Upper lobe of right lung (tissue), 1 donor: ENCODE measurements at places on chromosomes 7 and 10. TPM values are rescaled to one million over a fixed set of nuclear protein-coding genes. Genes with fewer than 3 reads are reported as not detected.

Gene CHAT
- not detected for total RNA-seq

Gene CH25H
- total RNA-seq, result 7.8 TPM

Gene AEBP1
- 272 TPM for total RNA-seq

Gene LAMB1
- 156 TPM for total RNA-seq

- H3K4me1 ChIP-seq, result no peaks in the 10 kb centered on the region
- peaks cover 7% of the 10 kb centered on the region for H3K27me3 ChIP-seq
- no peak overlapping the region for H3K4me3 ChIP-seq
- DNase-seq, result no peak
- H3K27ac ChIP-seq, result no peak overlapping the region
Observed at GRCh38 chr10:1251769-1252168, 195.6 kb downstream of the WDR37 start.

GRCh38 chr7:74343281-74344131, 54.3 kb downstream of the CLIP2 start:
- H3K27ac ChIP-seq, result no peak overlapping the region
- no peak overlapping the region for H3K4me3 ChIP-seq
- no peaks in the 10 kb centered on the region for H3K36me3 ChIP-seq
- no peaks in the 10 kb centered on the region for H3K27me3 ChIP-seq
- DNase-seq, result no peak

- H3K4me1 ChIP-seq, result no peaks in the 10 kb centered on the region
- DNase-seq, result no peak
- H3K4me3 ChIP-seq, result no peak overlapping the region
- H3K36me3 ChIP-seq, result no peaks in the 10 kb centered on the region
Observed at GRCh38 chr7:56127241-56127975, 11.2 kb upstream of the NUPR2 start.

- H3K27ac ChIP-seq, result no peak overlapping the region
- DNase-seq, result no peak
- H3K36me3 ChIP-seq, result no peaks in the 10 kb centered on the region
- H3K4me3 ChIP-seq, result no peak overlapping the region
- H3K27me3 ChIP-seq, result peaks cover 6% of the 10 kb centered on the region
- no peaks in the 10 kb centered on the region for H3K4me1 ChIP-seq
Observed at GRCh38 chr7:127629268-127629854, 11.4 kb upstream of the PAX4 start.

GRCh38 chr7:55095672-55096071, 76.9 kb downstream of the EGFR start:
- no peak overlapping the region for H3K27ac ChIP-seq
- peaks cover 31% of the 10 kb centered on the region for H3K4me1 ChIP-seq

- DNase-seq, result no peak
- H3K27ac ChIP-seq, result no peak overlapping the region
- H3K4me3 ChIP-seq, result no peak overlapping the region
- H3K4me1 ChIP-seq, result no peaks in the 10 kb centered on the region
- H3K27me3 ChIP-seq, result no peaks in the 10 kb centered on the region
Observed at GRCh38 chr7:101630591-101630990, 1.5 kb upstream of the MYL10 start.

DNA sequence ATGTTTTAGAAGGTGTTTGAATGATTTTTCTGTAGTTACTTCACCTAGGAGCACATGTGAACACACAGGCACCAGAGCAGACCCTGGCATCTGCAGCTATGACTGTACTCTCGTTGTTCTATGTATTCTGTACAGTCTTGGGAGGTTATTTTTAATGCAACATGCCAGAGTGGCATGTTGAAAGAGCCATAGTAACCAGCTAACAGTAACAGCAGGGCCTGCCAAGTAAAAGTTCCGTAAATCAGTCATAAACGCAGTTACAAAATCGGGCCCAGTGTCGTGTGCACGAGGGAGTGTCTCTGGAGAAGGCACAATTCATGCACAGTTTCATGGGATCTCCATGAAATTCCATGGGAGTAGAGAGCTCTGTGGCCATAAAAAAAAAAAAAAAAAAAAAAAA, 108.3 kb upstream of the CDK6 start:
- no peaks in the 10 kb centered on the region for H3K27me3 ChIP-seq
- H3K36me3 ChIP-seq, result no peaks in the 10 kb centered on the region
- no peak overlapping the region for H3K4me3 ChIP-seq
- DNase-seq, result no peak
- H3K4me1 ChIP-seq, result no peaks in the 10 kb centered on the region
